ENCODE measurements at places on chromosomes 1 and 21. TPM values are rescaled to one million over a fixed set of nuclear protein-coding genes. Genes with fewer than 3 reads are reported as not detected.
A peak's percentile ranks its signal among the peaks of the same experiment; 100 is the strongest.

DNA sequence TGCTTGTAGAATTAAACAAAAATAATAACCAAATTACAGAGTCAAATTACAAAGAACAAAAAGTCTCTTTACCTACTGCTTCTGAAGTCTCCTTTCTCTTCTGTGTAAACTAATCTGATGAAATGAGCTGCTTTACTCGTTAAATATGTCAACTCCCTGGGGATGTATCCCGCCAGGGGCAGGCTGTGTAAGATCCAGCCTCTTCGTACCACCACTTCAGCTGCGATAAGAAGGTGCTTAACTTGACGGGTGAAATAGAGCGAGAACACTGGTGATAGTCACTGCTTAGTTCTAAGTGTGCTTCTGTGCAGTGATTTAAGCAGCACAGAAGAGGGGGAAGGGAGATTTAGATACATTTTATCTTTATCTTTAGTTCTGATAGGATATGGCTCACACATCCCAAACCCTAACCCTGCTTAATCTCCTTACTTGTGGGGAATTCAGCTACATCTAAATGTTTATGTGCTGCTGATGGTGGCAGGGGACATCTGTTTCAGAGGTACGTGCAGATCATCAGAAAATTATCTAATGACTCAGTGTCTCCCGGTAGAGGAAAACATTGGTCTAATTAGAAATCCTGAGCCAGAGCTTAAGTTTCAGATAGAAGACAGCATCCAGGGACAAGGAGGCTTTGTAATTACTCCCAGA, 46.0 kb downstream of the RHOU start:
- H3K4me3 ChIP-seq, result no peak overlapping the region
- H3K36me3 ChIP-seq, result no peaks in the 10 kb centered on the region
- no peak for DNase-seq

DNA sequence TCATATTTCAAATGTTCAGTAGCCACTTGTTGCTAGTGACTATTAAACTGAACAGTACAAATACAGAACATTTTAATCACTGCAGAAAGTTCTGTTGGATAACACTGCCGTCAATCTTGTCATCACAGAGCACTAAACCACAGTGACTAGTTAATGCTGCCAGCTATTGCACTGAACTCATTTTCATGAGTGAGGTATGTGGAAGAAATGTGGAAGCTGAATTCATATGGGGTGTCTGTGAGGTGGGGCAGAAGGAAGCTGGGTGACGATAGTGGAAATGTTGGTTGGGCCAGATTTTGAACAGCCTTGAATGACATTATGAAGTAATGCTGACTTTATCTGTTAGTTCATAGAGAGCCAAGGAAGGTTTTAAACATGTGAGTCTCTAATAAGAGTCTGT, 49.6 kb downstream of the OSBPL9 start:
- DNase-seq, result no peak
- H3K36me3 ChIP-seq, result peaks cover 8% of the 10 kb centered on the region
- H3K4me1 ChIP-seq, result no peaks in the 10 kb centered on the region
- no peak overlapping the region for H3K27ac ChIP-seq
- no peaks in the 10 kb centered on the region for H3K27me3 ChIP-seq
- no peak overlapping the region for H3K4me3 ChIP-seq

DNA sequence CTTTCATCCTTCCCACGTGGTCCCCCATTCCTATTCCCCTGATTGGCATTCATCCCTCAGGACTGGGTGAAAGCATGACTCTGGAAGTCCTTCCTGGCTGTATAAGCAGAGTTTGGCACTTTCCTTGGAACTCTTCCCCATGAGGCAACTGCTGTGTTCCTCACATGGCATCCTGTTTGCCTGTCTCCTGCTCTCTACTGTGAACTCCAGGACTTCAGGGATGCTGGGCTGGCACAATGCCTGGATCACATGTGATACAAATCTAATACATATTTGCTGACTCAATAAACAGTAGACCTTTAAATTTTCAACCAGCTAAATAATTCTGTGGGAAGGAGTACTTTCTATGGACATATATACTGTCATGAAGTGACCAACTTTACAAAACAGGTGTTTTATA, 46.8 kb upstream of the EDEM3 start:
- no peaks in the 10 kb centered on the region for H3K27me3 ChIP-seq
- H3K4me3 ChIP-seq, result no peak overlapping the region
- DNase-seq, result no peak
- peaks cover 56% of the 10 kb centered on the region for H3K36me3 ChIP-seq
- no peak overlapping the region for H3K27ac ChIP-seq

GRCh38 chr1:241308471-241308870, 48.5 kb downstream of the RGS7 start:
- no peak overlapping the region for H3K4me3 ChIP-seq
- no peaks in the 10 kb centered on the region for H3K36me3 ChIP-seq
- no peak overlapping the region for H3K27ac ChIP-seq
- H3K4me1 ChIP-seq, result no peaks in the 10 kb centered on the region
- no peaks in the 10 kb centered on the region for H3K27me3 ChIP-seq
- no peak for DNase-seq

- H3K4me3 ChIP-seq, result no peak overlapping the region
- no peak overlapping the region for H3K27ac ChIP-seq
- peaks cover 3% of the 10 kb centered on the region for H3K27me3 ChIP-seq
- no peak for DNase-seq
- no peaks in the 10 kb centered on the region for H3K4me1 ChIP-seq
These were observed 35.6 kb upstream of the SAMD13 start for GRCh38 chr1:84265867-84266266.

- no peak overlapping the region for H3K27ac ChIP-seq
- peaks cover 18% of the 10 kb centered on the region for H3K27me3 ChIP-seq
- no peak overlapping the region for H3K4me3 ChIP-seq
- no peak for DNase-seq
- no peaks in the 10 kb centered on the region for H3K4me1 ChIP-seq
- no peaks in the 10 kb centered on the region for H3K36me3 ChIP-seq
These were observed 33.6 kb upstream of the CD34 start for GRCh38 chr1:207944571-207944970.

DNA sequence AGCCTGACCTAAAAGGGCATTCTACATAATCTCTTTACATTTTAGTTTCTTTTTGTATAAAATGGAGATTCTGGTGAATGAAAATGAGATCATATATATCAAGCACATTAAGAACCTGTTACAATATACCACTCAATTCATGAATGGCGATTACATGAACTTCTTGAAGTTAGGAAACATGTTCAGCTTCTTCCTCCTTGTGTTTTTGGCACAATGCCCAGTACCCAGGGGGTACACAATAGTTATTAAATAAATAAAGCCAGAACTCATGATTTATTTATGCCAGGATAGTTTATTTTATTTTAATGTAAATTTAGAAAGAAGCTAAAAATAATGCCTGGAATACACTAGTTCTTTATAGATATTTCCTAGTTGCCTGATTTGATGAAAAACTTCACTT, 186.0 kb upstream of the PTGFR start:
- H3K4me1 ChIP-seq, result no peaks in the 10 kb centered on the region
- no peak overlapping the region for H3K27ac ChIP-seq
- H3K36me3 ChIP-seq, result no peaks in the 10 kb centered on the region
- no peaks in the 10 kb centered on the region for H3K27me3 ChIP-seq
- no peak for DNase-seq

- H3K4me1 ChIP-seq, result no peaks in the 10 kb centered on the region
- DNase-seq, result no peak
- H3K27me3 ChIP-seq, result no peaks in the 10 kb centered on the region
These were observed 272.2 kb downstream of the VAV3 start for GRCh38 chr1:107692580-107693345.

DNA sequence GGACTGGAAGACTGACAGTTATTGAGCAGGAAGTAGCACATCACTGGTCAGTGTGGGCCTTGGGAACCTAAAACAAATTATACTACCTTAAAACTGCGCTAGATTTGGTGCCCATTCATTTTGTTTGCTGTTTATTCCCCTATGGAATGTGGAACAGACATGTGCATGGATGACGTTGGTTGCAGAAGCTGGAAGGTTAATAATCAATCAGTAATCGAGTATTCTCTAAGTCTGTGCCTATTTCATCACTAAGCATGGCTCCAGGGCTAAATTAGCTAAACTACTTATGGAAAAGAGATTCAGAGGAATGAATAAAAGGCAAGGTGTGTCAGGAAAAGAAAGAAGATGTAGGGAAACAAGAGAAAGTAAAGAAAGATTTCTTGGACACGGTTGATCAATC, 33.5 kb upstream of the DPT start:
- no peak overlapping the region for H3K4me3 ChIP-seq
- H3K36me3 ChIP-seq, result no peaks in the 10 kb centered on the region
- DNase-seq, result no peak
- no peaks in the 10 kb centered on the region for H3K27me3 ChIP-seq
- no peaks in the 10 kb centered on the region for H3K4me1 ChIP-seq

DNA sequence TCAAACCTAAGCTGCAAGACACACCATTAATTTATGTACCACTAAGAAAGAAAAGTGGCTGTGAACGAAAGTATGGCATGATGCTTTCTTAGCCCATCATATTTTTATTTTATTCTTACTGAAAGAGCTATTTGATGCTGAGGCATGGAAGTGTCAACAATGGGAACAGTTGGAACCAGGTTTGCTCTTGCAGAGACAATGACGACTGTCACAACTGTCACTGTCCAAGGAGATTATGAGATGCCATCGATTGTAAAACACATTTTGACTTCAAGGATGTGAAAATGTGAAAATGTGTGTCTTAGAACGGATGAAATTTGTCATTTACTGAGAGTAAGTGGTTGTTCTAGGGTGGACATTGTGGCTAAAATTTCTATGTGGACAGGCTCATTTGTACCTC, 2.8 kb upstream of the ACTL8 start:
- no peaks in the 10 kb centered on the region for H3K36me3 ChIP-seq
- H3K27ac ChIP-seq, result no peak overlapping the region
- DNase-seq, result no peak
- no peaks in the 10 kb centered on the region for H3K4me1 ChIP-seq

- peak overlapping the region; percentile 95 for H3K4me3 ChIP-seq
- H3K27ac ChIP-seq, result peak overlapping the region; percentile 58
- no peaks in the 10 kb centered on the region for H3K27me3 ChIP-seq
- H3K36me3 ChIP-seq, result peaks cover 7% of the 10 kb centered on the region
- DNase-seq, result no peak
These were observed 3.7 kb downstream of the RSBN1 start for GRCh38 chr1:113808450-113809195.

DNA sequence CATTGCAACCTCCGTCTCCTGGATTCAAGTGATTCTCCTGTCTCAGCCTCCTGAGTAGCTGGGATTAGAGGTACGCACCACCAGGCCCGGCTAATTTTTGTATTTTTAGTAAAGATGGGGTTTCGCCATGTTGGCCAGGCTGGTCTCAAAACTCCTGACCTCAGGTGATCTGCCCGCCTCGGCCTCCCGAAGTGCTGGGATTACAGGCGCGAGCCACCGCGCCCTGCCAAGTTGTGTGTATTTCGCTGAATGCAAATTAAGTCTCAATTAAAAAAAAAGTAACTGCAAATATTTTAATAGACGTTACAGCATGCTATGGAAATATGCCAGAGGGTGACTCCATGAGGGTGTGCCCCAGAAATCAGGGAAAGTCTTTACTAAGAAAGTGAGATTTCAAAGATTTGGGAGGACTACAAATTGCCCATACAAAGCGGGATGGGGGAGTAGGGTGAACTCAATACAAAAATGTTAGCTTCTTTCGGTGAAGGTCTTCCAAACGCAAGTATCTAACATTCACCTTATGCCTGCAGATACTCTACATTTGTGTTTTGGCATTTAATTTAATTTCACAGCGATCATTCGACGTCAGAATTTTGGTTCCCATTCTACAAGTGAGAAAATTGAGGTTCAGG, 85.6 kb downstream of the NKAIN1 start:
- no peaks in the 10 kb centered on the region for H3K27me3 ChIP-seq
- peak overlapping the region; percentile 47 for H3K27ac ChIP-seq
- H3K4me3 ChIP-seq, result peak overlapping the region; percentile 37
- peaks cover 6% of the 10 kb centered on the region for H3K4me1 ChIP-seq

DNA sequence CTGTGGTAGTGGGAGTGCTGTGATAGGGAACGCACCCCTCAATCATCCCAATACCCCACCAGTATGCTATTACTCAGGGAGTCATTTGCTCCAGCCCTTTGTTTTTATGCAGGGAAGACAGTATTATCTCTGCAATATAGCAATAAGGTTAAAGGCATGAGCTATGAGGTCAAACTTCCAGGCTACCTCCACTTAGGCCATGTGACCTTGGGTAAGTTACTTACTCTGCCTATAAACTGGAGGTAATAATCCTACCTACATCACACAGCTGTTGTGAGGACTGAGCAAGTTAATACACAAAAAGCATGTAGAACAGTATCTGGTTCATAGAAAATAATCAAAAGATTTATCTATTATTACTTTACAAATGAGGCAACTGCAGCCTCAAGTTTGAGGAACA, 30.1 kb downstream of the MEF2D start:
- H3K27ac ChIP-seq, result no peak overlapping the region
- no peaks in the 10 kb centered on the region for H3K27me3 ChIP-seq
- H3K36me3 ChIP-seq, result peaks cover 87% of the 10 kb centered on the region

- DNase-seq, result no peak
- H3K27me3 ChIP-seq, result peaks cover 3% of the 10 kb centered on the region
- no peaks in the 10 kb centered on the region for H3K36me3 ChIP-seq
These were observed 39.9 kb downstream of the SPATA46 start for GRCh38 chr1:162336621-162337285.

- DNase-seq, result no peak
- no peaks in the 10 kb centered on the region for H3K36me3 ChIP-seq
- no peaks in the 10 kb centered on the region for H3K4me1 ChIP-seq
- H3K4me3 ChIP-seq, result no peak overlapping the region
These were observed 95.2 kb upstream of the ADAR start for GRCh38 chr1:154703170-154703569.

DNA sequence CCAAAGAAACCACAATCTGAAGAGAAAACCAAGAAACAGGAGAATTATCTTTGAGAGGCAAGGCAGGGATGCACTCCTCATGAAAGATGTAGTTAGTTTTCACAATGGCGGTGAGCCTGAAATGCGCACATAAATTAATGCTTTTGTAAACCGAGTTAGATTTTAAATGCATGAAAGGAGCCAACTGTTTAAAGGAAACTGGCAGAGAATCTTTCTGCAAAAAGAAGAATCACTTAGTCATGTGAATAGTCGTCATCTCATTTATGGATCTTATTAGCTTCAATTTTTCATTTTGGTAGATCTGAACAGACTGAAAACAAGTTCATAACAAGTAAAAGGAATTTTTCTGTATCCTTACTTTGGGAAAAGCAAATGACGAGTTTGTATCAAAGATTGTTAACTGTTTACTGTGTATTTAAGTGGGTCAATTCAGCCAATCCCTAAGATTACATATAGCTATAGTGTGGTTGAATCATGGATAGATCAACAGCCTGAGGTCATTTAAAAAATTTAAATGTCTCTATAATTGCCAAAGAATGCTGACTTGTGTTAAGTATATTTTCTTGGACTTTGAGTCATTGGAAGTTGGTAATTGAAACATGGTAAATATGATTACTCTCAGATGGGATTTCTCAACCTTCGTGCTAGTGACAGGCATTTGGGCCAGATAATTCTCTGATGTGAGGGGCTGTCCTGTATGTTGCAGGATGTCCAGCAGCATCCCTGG, 226.6 kb upstream of the KAZN start:
- no peaks in the 10 kb centered on the region for H3K4me1 ChIP-seq
- H3K27me3 ChIP-seq, result no peaks in the 10 kb centered on the region
- DNase-seq, result no peak
- no peaks in the 10 kb centered on the region for H3K36me3 ChIP-seq

The CA14 gene
- not detected for total RNA-seq

The LRRC38 gene
- total RNA-seq, result not detected

The SOD1 gene
- total RNA-seq, result 164 TPM

The KRTAP7-1 gene
- not detected for total RNA-seq

The ALPL gene
- total RNA-seq, result not detected

The IRF6 gene
- 0.86 TPM for total RNA-seq

The HAPLN2 gene
- total RNA-seq, result not detected

The MAP3K7CL gene
- 24.6 TPM for total RNA-seq

The SMIM11 gene
- 5.6 TPM for total RNA-seq
